ENCODE measurements at places on chromosomes 1 and 21.

GRCh38 chr21:44018127-44018526, 6.0 kb downstream of the TRAPPC10 start:
- DNase-seq: no peak

DNA sequence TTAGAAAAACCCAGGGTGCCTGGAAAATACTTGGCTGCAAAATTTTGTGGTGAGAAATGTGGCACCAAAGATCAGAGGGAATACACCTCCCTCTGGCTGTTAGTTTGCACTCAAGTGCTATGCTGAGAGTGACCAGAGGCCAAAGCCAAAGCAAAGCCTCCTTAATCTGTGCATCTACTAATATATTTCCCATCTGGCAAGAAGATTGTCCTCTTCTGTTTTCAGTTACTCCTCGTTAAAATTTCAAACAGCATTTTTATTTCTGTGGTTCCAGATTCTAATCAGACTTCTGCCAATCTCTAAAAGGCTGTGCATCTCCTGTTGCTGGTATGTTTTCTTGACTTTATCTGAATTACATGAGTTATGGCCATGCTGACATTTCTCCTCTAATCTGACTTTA, 327.4 kb downstream of the TBX15 start:
- no peak for DNase-seq

DNA sequence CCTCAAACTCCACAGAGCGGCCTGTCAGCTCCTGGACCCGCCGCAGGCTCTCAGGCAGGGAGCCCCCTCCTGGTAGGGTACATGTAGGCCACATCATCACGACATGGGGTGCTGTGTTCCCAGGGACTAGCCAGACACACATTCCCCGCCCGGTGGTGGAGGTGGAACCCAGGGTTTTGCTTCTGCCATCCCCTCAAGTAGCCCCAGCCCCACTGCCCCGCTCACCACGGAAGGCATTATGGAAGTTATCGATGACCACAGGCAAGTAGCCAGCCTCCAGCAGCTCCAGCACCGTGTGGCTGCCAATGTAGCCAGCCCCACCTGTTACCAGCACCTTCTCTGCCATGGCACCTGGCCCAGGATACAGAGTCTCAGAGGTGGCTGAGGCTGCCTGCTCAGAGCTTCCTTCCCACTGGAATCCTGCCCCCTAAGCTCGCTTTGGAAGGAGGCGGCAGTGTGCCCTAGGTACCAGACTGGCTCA, 1.9 kb downstream of the GALE start:
- DNase-seq: no peak

GRCh38 chr1:234616644-234617043, 6.7 kb upstream of the IRF2BP2 start:
- DNase-seq: no peak

- no peak for DNase-seq
Measured at GRCh38 chr1:77467741-77468140, 185.9 kb downstream of the AK5 start.

DNA sequence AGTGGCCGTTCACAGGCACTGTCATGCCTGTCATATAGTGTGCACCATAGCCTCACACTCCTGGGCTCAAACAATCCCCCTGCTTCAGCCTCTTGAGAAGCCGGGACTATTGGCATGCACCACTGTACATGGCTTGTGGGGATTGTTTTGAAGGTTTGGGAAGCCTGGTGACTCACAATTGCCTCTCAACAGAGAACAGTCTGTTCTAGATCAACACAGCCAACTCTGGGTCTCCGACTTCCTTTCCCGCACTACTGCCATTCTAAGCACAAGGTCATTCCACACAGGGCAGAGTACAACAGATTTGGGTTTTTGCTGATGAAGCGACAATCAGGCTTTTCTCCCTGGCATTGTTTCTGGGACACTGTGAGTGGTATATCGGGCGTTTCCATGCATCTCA, 15.5 kb upstream of the AHCTF1 start:
- DNase-seq: no peak

- DNase-seq: no peak
Measured at GRCh38 chr21:33899199-33899598, 16.4 kb downstream of the ATP5PO start.

GRCh38 chr1:174841747-174842146, 158.0 kb upstream of the CACYBP start:
- no peak for DNase-seq

GRCh38 chr1:182917378-182917777, 35.6 kb downstream of the SHCBP1L start:
- DNase-seq: no peak

DNA sequence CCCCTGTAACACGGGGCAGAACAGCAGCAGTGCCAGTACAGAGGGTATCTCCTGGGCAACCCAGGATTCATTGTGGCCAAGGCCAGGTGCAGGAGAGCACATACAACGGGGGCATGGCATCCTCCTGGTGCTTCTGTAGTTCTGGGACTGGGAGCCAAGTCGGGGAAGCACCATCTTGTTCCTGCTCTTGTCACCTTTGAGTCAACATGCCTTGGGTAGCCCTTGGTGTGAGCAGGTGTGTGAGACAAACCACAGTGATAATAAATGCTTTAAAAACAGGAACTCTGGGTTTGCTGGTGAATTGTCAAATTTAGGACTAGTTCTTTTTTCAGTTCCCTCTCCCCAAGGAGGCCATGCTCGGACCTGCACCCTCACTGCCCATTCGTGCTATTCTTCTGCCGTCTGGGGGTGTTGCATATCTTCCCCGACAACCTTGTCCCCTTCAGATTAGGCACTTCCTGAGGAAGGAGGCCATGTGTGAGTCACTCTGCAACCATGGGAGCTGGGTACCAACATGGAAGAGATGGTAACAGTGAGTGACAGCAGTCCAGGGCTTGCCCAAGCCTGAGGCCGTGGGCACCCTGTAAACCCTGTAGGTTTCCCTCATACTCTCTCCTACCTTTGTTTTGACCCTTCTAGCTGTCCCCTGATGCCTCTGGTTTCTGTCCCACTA, 150.2 kb downstream of the GRIK3 start:
- DNase-seq: peak; percentile 91

DNA sequence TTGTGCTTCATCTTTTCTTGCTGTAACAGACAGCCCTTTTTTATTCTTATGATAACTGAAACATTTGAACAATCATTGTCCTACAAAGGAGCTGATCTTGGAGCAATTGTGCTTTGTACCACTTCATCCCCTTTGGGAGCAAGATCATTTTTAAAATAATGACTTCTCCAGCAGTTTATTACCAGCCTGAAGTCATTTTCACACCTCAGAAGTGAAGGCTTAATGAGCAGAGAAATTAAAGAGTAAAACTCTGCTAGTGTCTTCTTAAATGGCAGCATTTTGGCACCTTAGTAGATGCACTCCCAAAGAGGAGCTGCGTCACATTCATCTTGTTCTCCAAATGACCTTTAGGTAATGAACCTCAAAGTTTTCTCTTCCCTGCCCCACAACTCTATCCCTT, 439.6 kb upstream of the CAMK1G start:
- no peak for DNase-seq

DNA sequence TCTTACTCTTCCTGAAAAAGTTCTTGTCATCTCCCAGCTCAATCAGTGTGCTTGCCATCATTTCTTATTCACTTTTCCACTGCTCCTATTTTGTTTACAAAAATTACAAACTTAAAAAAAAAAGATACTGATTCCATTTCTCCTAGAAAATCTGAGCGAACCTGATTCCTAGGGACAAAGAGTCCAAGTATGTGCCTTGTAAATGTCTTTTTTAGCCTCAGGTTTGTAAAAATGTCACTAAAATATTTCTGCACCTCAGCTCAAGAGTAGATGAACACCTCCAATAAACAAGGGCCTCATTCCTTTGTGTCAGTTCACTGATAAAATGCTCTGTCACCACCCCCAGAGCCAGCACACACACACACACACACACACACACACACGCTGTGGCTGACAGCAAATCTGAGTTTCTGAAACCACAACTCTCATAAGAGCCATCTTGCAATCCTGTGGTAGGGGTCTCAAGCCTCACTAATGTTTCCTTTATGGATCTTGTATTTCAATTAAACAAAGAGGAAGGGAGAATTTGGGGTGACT, 299.2 kb downstream of the PBX1 start:
- no peak for DNase-seq

DNA sequence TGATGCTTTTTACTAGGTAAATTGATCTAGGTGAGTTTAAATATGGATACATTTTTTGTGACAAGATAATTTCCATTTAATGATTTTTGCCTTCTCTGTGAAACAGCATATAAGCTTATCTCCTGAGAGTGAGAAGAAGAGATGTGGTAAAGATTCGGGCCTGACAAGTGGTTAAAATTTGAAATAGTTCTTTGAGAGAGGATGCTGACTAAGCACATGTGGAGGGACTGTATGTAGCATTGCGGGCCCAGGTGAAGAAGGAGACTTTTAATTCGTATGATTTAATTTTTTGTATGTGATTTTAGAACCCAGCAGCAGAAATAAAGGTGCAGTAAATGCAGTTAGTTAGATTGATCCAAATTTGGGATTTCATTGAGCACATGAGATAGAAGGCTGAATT, 51.9 kb downstream of the RPRD2 start:
- no peak for DNase-seq

DNA sequence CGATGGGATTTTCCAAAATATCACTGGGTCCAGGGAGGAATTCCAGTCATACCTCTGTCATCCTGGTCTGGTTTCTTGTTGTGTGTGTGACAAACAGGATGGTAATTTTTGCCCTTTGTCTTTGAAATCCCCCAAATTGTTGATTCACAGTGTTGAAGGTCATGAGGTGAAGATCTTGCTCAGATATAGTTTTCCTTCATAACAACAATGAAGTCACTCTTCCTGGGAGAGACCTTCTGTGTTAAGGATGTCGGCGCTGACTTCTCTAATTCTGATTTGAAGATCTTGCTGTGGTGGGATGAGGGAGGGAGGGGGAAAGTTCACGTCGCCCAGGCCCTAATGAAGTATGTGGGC, 32.2 kb upstream of the MPZL1 start:
- DNase-seq: no peak

DNA sequence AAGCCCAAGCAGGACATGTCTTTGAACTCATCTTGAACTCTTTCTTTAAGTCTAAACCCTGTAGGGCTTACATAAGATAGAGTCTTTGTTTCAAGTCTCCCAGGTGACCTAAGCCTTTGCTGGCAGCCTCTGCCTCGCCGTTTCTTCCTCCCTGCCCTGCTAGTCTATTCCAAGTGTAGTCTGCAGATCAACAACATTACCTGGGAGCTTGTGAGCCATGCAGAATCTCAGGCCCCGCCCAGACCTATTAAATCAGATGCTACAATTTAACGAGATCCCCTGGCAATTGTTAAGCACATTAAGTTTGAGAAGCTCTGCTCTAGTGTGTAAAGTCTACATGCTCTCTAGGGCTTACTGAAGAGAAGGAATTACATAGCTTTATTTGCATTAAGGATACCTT, 271.6 kb downstream of the PBX1 start:
- no peak for DNase-seq

All from NCI-H510A (cell line).